ENCODE measurements at places on chromosomes 1 and 21.
A peak's percentile ranks its signal among the peaks of the same experiment; 100 is the strongest.

- DNase-seq = peak; percentile 73
These were observed 712 bp upstream of the LAMB3 start for GRCh38 chr1:209652873-209653401.

- no peak for DNase-seq
These were observed 44.7 kb upstream of the PSEN2 start for GRCh38 chr1:226825746-226826100.

DNA sequence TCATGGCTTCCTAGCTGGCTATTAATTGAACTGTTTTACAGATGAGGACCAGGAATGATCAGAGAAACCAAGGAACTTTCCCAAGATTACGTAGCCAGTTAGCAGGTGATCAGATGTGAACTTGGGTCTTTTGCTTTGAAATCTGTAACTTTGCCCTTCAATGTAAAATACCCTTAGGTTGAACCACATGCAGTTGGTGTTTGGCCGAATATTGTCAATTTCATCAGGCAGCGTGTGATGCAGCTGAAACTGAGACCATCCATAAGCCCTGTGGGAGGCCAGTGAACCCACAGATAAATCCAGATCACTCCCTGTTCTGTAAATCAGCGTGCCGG is 150.8 kb downstream of the ETS2 start:
- no peak for DNase-seq

- no peak for DNase-seq
These were observed 1.7 kb downstream of the KCNK1 start for GRCh38 chr1:233615571-233615970.

DNA sequence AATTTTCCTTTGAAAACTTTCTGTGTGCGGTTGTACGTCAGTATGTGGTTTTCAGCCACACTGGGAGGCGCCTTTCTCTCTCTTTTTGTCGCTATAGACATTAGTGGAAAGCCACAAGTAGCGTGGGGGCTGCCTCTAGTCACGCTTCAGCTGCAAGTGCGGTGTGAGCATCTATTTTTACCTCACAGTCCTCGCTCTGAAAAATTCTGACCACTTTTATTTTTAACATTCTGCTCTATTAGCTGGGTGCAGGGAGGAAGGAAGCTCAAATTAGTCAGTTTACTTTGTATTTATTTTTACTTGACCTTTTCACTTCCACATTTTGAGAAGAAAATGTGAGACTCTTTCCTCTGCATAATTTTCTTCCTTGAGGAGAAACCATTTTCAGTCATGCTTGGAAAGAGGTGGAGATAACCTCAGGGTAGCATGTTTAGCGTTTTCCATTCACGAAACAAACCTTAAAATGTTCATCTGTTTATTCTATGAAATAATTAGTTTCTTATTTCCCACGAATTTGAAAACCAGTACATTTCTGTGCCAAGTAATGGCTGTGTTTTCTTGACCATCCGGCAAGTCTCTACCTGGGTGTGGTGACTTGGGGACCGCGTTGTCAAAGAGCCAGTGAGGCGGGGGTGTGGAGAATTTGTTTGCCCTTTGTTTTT is 35.6 kb downstream of the ADARB1 start:
- DNase-seq = peak; percentile 35

GRCh38 chr1:59678493-59679228 is 136.1 kb upstream of the HOOK1 start:
- peak; percentile 98 for DNase-seq

DNA sequence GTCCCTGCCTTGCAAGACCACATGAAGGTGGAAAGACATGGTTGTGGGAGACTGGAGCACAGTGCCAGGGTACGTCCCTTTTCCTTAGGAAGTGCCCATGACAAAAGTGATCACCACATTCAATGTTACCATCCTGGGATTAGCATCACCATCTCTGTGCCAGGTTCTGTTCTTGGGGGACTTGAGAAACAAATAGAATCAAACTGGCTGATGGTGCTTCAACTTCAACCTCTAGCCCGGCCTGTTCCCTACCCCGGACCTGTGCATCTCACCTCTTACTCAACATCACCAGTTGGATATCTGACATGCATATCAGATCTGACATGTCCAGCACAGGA is 153.3 kb downstream of the GRIK3 start:
- no peak for DNase-seq

GRCh38 chr1:20158358-20159070 is 19.4 kb downstream of the PLA2G2F start:
- no peak for DNase-seq

DNA sequence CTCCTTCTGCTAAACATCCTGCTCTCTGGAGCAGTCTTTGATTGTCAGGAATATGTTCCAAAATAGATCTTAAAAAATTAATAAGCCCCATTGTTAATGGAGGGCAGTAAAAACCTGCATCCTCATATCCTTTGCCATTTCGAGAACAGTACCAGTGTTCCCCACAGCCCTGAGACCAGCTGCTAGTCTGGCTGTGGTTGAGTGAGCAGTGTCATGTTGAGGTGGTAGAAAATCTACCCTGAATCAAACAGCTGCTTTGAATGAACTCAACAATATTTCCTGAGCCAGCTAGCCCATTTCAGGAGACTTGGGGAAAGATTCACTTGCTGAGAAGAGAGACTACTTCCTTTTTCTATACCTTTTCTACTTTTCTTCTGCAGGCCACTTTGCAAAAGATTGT is 24.4 kb downstream of the FABP3 start:
- DNase-seq = no peak

- no peak for DNase-seq
These were observed 77.8 kb upstream of the C1orf105 start for GRCh38 chr1:172342584-172343239.

DNA sequence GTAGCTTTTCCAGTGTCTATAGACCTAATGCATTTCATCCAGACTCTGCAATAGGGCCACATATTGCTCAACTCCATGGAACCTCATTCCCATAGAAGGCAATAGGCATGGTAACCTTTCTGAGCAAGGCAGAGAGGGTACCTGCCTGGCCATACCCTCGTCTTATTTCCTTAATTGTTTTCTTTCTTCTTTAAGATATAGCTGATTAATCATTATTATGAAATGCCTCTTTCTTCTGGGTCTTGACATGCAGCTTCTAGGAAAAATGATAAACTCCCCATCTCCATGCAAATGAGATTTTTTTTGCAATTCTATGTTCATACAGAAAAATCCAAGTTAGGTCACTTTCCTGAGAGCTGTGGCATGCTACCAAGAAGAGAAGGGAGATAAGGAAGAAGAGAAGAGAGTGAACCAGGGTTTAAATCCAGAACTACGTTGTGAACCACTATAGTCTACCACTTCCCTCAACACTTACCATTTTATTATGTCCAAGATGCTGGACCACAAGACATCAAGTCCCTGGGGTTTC is 33.0 kb upstream of the IL20 start:
- DNase-seq = no peak

GRCh38 chr1:156402331-156403020 is 33.5 kb downstream of the RHBG start:
- no peak for DNase-seq

GRCh38 chr1:10724052-10724494 is 72.4 kb downstream of the CASZ1 start:
- DNase-seq = peak; percentile 68

DNA sequence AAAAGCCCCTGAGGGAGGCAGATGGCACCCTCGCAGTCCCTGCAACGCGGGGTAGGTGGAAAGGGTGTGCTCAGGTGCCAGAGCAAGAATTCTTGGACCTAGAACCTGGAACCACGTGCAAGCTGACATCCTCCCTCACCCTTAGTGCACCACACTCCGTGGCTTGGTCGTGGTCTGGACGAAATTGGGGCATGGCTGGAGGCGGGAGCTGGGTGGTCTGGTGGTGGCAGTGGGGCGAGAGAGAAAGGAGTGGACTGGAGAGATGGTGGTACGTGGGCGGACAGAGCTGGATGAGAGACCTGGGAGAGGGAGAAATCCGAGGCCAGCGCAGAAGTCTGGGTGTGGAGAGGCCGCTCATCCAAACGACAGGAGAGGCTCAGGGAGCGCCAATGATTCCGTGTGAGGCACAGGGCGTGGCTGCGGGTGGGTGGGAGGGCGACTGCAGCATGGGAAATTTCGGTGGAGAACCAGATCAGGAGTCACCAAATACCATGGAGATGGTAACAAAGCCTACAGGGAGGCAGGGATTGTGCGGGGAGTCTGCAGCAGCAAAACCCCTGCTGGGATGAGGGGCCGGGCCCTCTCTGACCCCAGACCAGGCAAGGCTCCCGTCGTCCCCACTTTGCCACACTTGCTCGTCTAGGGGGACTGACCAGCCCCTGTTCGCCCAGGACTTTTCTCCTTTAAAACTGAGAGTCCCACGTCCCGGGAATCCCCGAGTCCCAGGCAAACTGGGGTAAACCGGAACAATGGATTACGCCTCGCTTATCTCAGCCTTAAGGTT is 31.9 kb downstream of the CDCP2 start:
- DNase-seq = no peak

- DNase-seq = no peak
These were observed 36.3 kb downstream of the WDR4 start for GRCh38 chr21:42843056-42843455.

GRCh38 chr1:87045761-87046304 is 131.4 kb downstream of the HS2ST1 start:
- no peak for DNase-seq

DNA sequence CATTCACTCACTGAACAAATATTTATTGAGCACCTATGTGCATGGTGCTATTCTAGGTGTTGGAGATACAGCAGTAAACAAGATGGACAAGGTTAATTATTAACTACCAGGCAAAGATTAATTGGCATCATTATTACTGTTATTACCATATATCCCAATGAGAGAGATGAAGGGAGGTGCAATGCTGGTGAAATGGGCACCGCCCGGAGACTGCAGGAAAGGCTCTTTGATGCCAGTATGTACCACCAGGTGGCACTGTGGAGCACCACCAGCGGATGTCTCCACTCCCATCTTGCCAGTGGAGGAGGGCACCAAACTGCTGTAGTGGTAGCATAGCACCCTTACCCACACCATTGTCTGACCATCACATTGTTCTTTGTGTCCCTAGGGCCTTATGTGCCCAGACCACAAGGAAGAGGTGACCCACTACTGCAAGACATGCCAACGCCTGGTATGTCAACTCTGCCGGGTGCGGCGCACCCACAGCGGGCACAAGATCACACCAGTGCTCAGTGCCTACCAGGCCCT is 3.0 kb downstream of the TRIM46 start:
- peak; percentile 79 for DNase-seq

DNA sequence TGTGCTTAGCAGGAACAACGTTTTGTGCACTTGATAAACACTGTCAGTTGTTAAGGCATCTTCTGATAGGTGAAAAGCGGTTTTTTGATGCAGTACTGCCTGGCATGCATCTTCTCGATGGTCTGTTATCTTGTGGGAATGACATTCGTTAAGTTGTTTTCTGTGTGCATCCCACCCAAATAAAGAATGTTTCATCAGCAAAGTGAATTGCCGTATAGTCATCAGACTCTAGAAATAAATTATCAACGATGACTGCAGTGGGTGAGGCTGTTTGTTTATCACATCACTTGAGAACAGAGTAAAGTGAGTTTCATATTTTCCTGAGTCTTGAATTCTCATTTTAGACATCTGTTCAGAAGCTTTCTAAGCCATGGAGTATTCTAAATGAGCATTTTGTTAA is 34.1 kb downstream of the NFIA start:
- no peak for DNase-seq

- DNase-seq = peak; percentile 38
These were observed 31.4 kb downstream of the CLCA1 start for GRCh38 chr1:86499987-86500593.

DNA sequence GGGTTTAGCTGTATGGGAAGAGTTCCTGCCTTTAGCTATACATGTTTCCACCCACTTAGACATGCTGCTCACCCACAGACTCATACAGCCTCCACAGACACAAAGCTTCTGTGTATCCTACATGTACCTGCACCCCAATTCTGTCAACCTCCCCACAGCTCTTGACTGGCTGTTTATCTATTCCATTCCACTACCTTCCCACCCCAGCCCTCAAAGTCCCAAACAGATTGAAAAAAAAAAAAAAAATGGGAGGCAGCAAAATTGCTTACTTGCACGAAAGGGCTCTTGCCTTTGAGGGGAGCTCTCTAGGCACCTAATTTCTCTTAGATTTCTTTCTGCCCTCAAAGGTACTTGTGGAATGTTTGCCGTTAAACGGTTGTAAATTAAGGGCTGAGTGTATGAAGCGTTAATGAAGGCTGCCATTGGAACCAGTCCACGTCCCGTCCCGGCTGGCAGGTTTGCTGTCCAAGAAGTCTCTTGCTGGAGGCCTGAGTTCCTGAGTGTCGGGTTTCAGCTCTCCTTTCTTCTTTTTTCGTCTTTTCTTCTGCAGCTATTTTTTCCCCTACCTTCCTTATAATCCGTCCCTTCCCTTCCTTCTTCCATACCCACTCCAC is 43.6 kb downstream of the PBX1 start:
- peak; percentile 72 for DNase-seq

DNA sequence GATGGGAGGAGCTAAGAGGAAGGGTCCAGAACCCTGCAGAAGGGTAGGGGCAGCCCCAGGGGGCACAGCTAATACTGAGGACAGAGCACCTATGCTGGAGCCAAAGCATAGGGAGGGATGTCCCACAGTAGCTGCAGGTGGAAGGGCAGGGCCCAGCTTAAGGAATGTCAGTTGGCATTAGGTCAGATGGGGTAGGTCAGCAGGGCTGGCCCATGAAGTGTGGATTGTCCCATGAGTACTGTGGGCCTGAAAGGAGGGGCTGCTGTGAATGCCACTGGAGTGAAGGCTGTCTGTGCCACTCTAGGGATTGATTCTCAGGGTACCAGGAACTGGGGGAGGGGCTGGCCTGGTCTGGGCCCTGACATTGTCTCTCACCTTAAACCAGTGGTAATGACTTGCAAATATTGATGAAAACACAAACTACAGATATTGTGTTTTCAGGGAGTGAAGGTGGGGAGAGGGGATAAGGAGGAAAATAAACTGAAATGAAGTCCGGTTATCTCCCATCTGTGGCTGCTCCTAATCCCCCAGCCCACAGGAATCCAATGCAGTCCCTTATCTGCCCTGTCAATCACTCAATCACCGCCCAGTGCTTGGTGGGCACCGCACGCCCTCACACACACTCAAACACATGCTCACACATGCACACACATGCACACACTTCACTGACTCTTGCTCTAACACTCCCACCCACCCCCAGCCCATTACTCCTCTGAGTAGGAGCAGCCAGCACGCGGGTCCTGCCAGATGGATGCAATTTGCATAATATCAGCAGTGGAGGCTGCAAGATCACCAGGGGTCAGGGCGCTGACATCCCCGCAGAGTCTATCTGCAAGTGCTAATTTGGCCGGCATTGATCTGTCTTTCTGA is 27.8 kb downstream of the DMAP1 start:
- no peak for DNase-seq

DNA sequence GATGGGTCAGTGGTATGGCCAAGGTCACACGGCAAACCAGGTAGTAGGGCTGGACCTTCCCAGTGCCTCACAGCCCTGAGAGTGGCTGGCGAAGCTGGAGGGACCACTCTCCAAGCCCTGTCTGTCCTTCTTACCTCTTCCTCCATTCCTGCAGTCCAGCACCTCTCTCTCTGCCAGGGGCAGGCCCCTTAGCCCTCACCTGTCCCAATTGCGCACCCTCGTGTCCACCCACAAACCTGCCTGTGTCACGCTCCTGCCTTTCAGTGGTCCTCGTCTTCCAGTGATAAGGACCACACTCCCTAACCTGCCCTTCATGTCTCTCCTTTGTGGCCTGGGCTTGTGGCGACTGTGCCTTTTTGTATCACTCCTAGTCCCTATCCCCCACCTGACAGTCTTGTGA is 3.4 kb downstream of the PODN start:
- DNase-seq = no peak

All from EH (cell line).